ENCODE measurements at places on chromosomes 13 and 19.

GRCh38 chr13:33524086-33524485 lies 238.5 kb upstream of the STARD13 start:
- DNase-seq = no peak

DNA sequence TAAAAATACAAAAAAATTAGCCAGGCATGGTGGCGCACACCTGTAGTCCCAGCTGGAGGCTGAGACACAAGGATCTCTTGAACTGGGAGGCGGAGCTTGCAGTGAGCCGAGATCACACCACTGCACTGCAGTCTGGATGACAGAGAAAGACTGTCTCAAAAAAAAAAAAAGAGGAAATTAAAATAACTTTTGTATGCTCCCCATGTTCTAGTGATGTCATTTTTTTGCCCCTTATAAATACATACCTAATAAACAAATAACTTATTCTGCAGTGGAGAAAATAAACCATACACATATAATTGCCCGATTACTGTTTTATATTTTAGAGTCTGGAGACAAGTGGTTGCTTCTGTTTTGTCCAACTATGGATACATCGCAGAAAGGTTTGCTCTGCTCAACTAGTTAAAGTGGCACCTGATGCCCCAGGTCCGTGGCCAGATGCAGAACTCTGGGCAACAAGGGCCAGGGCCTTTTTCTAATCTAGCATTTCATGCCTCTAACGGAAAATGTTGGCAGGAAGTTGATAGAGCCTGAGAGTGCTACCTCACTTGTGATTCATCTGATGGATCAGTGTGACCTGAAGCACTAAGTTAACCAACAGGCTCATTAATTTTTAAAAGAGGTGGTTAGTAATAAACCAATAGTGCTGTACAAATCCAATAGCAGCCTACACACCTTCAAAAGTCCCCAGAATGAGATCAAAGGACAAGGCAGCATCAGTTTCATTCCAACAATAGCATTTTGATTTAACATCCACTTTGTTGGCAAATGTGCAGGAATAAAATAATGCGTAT lies 18.8 kb downstream of the UBE2L5 start:
- DNase-seq = no peak

GRCh38 chr13:30128591-30128990 lies 178.8 kb downstream of the KATNAL1 start:
- DNase-seq = no peak

DNA sequence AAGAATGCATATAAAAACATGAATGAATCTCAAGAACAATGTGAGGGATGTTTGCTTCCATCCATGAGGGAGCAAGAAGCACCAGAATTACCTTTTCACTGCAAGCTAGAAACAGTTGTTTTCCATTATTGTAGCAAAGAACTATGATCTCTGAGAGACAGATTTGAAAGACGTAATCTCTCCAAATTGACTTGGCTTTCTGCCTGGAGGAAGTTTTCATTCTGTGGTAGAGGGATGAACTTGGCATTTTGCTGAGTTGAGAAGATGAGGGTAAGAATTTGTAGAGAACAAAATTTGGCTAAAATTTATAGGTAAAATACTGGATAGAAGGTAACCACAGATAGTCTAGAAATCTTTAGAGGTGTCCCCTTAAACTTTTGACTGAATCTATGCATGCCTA lies 496.8 kb downstream of the TDRD3 start:
- DNase-seq = no peak

- no peak for DNase-seq
Observed at GRCh38 chr13:75071395-75071794, 410.6 kb downstream of the TBC1D4 start.

DNA sequence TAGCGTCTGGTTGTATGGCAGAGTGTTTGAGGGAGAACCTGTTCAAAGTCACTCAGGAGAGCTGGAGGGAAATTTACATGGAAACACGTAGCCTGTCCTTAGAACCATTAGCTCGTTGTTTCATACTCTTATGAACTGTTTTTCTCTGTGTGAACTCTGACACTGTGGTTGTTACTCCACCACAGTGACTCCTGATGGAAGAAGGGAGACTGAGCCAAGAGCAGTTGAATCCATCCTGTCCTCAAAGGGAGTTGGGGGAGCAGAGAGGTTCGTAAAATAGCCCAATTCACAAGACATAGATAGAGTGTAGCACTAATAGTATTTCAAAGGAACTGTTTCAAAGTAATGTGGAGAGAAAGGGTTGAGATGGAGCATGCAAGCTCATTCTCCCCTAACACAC lies 964.8 kb downstream of the PCDH9 start:
- no peak for DNase-seq

- no peak for DNase-seq
Observed at GRCh38 chr13:20592606-20593005, 25.6 kb downstream of the IFT88 start.

- DNase-seq = no peak
Observed at GRCh38 chr19:1027650-1028061, 1.2 kb downstream of the CNN2 start.

- no peak for DNase-seq
Observed at GRCh38 chr13:109747524-109747923, 38.9 kb downstream of the IRS2 start.

GRCh38 chr13:64688893-64689677 lies 2541.1 kb downstream of the PCDH9 start:
- DNase-seq = no peak

DNA sequence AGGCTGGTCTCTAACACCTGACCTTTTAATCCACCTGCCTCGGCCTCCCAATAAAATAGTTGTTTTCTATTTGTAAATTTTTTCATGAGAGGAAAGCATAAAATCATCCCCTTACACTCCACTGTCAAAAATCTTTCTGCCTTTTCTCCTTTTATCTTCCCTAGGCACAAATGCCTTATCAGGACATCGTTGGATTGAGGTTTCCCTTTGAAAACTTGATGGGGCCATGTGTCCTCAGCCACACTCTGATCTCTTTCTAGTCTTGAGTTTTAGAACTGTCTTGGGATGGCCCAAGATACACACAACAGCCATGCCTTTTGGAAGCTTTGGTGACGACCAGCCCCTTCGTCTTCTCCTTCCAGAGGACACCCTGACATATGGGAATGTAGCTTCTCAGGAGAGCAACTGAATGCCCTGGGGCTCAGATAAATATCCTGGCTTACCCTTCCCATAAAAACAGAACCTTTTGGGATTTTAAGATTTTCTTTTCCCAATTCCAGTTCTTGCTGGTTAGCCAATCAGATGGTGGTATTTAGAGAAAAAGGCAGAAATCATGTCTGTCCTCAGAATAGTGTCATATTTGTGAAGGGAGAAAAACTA lies 112.4 kb downstream of the ZNF429 start:
- DNase-seq = no peak

- DNase-seq = no peak
Observed at GRCh38 chr19:29105629-29106292, 107.2 kb downstream of the UQCRFS1 start.

GRCh38 chr19:39997638-39998216 lies 867 bp downstream of the ZNF546 start:
- no peak for DNase-seq

DNA sequence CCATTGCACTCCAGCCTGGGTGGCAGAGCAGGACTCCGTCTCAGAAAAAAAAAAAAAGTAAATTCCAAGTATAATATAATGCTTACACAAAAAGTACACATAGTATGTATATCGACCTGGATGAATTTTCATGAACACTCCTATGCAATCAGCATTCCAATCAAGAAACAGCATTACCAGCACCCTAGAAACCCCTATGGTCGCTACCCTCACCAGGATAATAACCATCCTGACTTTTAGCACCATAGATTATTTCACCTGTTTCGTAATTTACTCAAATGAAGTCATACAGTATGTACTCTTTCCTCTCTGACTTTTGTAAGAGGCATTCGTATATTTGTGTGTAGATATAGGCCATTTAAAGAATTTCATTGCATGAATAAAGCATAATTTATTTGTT lies 47.6 kb downstream of the PCDH8 start:
- no peak for DNase-seq

GRCh38 chr13:49546561-49546960 lies 38.8 kb downstream of the RCBTB1 start:
- no peak for DNase-seq

GRCh38 chr19:35557539-35558399 lies 5.7 kb downstream of the ATP4A start:
- peak; percentile 61 for DNase-seq

GRCh38 chr19:32186542-32187330 lies 158.7 kb upstream of the ZNF507 start:
- no peak for DNase-seq

DNA sequence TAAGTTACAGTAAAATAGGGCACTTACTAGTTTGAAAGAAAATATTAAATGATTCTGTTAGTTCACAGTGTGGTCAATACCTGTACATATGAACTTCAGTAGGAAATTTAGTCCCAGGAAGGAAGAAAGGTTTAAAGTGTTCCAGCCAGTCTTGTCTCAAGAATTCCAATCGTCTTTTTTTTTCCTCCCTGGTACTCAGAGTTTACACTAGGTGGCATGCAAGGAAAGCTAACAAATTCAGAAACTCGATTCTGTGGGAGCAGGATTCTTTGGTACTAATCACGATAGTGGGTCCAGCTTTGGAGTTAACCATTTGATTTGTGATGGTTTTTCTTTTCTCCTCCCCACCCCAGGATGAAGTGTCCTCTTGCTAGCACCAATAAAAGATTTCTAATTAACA lies 43.6 kb downstream of the POLR1D start:
- no peak for DNase-seq

DNA sequence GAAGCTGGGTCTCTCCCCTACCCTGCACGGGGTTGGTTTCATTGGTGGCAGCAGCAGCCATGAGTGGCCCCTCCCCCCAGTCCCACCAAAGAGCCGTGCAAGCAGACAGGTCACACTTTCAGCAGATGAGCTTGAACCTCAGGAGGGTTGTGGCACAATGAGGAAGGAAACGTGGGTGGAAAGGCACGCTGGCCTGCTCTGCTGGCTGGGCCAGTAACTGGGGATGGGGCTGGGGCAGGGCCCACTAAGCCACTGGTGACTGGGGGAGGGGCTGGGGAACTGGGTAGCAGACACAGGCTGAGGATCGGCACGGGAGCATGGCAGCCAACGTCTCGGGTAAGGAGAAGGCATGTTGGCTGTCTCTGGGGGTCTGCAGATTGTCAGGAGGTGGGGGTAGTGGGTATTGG lies at the start of gene P2RY11:
Gene P2RY11, plus strand, starts transcription at position 289 of the 407 bp plus-strand sequence. Its CDS starts 29 bp downstream, at position 318.
- DNase-seq = no peak

DNA sequence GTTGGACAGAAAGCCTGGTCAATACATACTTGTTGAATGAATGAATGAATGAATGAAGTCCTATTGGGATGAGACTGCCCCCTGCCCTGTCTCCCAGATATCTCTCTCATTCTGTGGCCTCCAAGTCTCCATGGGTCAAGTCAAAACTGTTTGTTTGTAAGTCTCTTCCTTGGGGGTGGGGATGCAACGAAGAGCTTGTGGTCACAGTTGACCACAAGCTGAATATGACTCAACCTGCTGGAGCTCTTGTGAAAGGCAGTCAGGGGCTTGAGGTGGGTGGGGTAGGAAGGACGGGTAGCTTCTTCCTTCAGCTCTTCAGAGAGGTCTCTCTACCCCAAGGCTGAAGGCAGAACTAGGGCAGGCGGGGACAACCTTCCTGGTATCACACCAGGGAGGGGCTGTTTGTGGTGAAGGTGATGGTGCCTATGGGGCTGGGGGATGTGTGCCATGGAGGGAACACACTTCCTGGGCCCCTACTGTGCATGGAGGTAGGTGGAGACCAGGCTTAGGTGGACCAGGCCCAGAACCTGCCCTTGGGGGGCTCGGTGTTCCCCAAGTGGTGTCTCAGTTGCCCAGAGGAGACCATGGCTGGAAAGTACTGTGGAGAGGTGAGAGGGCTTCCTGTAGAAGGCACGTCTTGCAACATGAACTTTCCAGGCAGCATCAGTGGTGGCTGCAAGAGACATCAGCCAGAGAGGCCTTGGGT lies 8.0 kb downstream of the MYO1F start:
- DNase-seq = peak; percentile 46

DNA sequence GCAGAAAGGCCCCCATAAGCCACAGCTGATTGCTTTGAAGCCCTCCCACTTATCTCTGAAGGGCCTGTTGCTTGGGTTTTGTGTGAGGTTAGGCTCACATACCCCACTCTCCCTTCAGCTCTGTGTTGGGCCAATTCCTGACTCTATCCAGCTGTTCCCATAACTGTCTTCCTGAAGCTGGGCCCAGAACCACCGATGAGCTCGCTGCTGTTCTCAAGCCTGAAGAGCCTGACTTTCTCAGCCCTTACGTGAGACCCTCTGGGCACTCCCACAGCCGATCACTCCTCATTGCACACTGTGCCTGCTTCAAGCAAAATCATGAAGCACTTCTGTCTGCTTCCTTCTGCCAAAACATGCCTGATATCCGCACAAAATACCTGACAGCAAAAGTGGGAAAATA lies 124.1 kb downstream of the CRYL1 start:
- no peak for DNase-seq

DNA sequence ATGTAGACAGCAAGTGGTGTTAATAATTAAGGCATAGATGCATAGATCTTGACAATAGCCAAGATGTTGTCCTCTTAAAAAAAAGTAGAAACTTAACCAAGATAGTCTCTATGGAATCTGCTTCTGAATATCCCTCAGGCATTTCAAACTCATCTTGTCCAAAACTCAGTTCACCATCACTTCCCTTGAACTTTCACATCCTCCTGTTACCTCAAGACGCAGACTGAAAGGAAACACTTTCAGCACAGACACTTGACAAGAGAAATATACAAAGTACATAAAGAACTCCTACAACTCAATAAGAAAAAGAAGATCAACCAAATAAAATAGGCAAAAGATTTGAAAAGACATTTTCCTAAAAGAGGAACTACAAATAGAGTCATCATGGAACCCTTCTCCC lies 451.1 kb downstream of the FOXO1 start:
- DNase-seq = no peak

Data from stimulated activated CD4-positive, alpha-beta T cell treated with anti-CD3 and anti-CD28 coated beads, Interleukin-12 subunit alpha, Interleukin-12 subunit beta, amount 100 ng/mL, for 24 hours (primary cell).